ENCODE measurements at places on chromosomes 2 and 18. TPM values are rescaled to one million over a fixed set of nuclear protein-coding genes. Genes with fewer than 3 reads are reported as not detected.

The HRH4 gene
- total RNA-seq: not detected

The KIAA2012 gene
- total RNA-seq: not detected

The RGPD3 gene
- 0.17 TPM for total RNA-seq

The LINC00305 gene
- total RNA-seq: not detected

The CD8A gene
- total RNA-seq: 0.39 TPM

The SGO2 gene
- 33.2 TPM for total RNA-seq

The TBC1D8 gene
- total RNA-seq: 21.8 TPM

The ANXA4 gene
- 16.9 TPM for total RNA-seq

The KCNE4 gene
- not detected for total RNA-seq

The ROCK1 gene
- total RNA-seq: 48.9 TPM

The MYO7B gene
- total RNA-seq: not detected

The CYP26B1 gene
- total RNA-seq: 0.36 TPM

The PLGLB2 gene
- total RNA-seq: not detected

The NYAP2 gene
- not detected for total RNA-seq

The ZNF521 gene
- 16.8 TPM for total RNA-seq

The PRKRA gene
- 60.4 TPM for total RNA-seq
